ENCODE measurements at places on chromosomes 11 and 22.

GRCh38 chr11:8786933-8787332 lies 104.3 kb downstream of the RPL27A start:
- DNase-seq, result no peak

DNA sequence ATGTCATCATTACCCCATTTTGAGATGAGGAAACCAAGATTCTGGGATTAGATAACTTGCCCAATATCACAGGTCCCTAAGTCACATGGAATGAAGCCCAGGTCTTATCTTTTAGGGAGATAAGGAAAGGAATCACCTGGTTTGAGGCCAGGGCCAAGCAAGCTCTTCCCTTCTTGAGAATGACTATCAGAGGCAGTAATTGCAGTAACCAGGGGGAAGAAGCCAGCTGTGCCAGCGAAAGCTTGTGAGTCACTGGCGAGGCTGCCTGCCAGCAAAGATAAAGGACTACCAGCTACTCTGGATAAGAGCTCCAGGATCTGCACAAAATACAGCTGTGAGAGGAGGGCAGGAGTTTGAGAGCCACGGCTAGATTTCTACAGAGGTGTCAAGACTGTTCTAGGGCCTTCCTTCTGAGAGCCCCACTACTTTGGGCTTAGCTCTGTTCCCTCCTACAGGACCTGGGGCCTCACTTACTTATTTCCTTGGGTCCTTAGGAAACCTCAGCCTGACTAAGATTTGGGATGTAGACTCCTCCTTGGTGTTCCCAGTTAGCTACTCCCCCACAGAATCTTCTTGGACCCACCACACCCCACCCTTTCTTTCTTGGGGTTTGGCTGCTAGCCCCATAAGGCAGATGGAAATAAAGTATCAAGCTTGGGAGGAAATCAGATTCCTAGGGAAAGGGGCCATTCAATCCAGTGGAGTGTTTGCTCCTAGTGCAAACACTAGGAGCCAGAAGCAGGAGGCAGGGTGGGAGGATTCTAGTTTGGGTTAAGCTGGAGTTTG lies 9.7 kb upstream of the CCKBR start:
- DNase-seq, result no peak

GRCh38 chr11:72962084-72962483 lies 147.9 kb downstream of the ATG16L2 start:
- DNase-seq, result no peak

- DNase-seq, result no peak
Measured at GRCh38 chr11:65069217-65069616, 10.9 kb upstream of the NAALADL1 start.

DNA sequence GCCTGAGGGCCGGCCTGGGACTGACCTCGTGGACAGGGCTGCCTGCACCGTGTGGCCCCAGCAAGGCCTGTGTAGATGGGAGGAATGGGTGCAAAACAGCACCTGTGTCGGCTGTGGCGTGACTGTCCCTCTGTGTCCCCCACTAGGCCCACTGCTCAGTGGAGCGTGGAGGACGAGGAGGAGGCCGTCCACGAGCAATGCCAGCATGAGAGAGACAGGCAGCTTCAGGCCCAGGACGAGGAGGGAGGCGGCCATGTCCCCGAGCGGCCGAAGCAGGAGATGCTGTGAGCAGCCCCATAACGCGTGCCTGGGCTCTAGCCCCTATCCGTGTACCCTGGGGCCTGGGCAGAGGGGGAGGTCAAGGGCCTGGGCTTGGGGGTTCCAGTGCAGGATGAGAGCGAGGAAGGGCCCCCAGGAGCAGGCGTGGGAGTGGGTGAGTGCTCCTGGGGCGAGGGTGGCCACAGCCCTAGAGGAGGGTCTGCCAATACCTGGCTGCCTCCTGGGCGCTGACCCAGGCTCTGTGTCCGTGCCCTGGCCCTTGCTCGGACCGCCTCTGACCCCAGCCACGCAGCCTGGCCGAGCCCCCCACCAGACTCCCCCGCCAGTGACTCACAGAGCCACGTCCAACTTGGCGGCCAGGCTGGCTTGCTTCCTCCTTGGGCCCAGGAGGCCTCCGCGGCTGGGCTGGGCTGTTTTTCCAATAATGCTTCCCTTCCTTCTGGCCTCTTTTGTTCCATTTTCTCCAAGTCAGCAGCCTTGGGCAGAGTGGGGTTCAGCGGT lies 11.6 kb downstream of the PRR33 start:
- DNase-seq, result no peak

- DNase-seq, result no peak
Measured at GRCh38 chr11:390175-390574, 3.8 kb upstream of the PKP3 start.

- DNase-seq, result no peak
Measured at GRCh38 chr22:48424201-48424627, 1403.5 kb downstream of the BRD1 start.

DNA sequence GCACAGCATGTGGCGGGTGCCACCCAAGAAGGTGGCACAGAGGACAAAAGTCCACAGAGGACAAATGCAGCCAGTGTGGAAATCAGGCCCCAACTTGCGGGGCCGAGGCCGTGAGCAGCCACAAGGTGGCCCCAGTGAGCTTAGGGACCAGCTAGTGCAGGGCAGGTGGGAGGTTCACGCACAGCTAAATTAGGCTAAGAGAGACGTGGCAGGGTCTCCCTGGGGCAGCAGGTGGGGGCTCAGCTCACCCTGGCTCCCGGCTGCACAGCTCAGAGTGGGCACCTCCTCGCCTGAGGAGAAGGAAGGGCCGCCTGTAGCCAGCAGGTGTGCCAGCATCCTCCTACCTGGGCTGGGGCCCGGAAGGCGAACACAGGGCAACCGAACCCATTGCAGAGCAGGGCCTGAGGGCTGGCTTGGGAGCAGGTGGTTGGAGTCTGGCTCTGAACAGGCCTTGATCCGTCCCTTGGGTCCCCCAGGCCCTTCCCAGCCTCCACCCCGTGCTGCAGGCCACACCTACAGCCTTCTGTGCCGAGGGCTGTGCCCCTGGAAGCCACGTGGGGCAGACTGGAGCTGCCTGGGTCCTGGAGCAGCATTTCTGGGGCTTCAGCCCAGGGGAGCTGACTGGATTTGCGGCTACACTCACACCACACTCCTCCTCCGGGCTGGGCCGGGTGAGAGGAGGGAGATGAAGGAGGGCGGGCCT lies 26.1 kb upstream of the CELSR1 start:
- DNase-seq, result peak; percentile 75

GRCh38 chr22:42885446-42885845 lies 28.4 kb upstream of the ARFGAP3 start:
- DNase-seq, result no peak

DNA sequence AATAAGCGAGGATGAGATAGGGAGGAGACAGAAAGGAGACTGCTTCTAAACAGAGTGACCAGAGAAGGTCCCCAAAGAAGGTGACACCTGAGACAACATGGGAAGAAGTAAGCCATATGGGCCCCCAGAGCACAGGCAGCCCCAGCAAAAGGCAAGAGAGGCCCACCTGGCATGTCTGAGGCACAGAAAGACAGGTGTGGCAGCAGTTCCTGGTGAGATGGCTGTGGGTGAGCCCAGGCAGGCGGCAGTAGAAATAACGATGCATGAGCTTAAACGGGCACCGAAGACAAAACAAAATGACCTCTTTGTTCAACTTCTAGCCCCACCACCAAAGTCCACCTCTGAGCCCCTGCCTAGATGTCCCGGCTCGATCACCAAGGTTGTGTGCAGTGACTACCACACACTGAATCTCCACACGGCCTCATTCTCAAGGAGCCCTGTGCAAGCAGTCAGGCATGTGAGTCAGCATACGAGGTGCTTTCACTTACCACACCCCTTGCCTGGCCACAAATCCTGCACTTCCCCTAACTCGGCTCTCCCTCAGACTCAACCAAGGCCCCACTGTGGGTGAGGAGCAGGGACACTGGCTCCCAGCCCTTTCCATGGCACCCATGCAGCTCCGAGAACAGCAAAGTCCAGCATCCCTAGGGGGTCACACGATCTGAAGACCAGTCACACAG lies 77.6 kb downstream of the PACSIN2 start:
- DNase-seq, result no peak

- DNase-seq, result no peak
Measured at GRCh38 chr11:121652971-121653370, 200.2 kb upstream of the SORL1-AS1 start.

- DNase-seq, result no peak
Measured at GRCh38 chr22:43242627-43243026, 55.7 kb upstream of the TTLL12 start.

- no peak for DNase-seq
Measured at GRCh38 chr22:37961062-37961461, 7.6 kb downstream of the POLR2F start.

GRCh38 chr22:41661088-41661487 lies 27.6 kb downstream of the SNU13 start:
- DNase-seq, result no peak

DNA sequence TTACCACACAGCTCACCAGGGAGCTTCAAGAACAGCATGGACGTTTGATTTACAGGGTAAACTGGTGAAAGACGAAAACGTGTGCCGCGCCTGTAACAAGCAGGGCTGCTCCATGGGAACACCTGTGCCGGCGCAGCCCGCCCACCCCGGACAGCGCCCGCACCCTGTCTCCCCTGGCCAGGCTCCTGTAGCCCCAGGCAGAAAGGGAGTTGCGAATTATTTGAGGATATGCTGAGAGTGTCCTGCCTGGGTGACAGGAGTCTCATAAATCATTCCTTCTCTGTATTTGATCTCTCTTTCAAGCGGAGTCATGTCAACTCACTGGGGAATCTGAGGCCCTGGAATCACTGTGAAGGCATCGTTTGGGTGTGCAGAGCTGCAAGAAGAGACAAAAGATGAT lies 804.3 kb downstream of the OPCML start:
- DNase-seq, result no peak

GRCh38 chr22:21714786-21715185 lies 20.8 kb downstream of the YPEL1 start:
- DNase-seq, result no peak

GRCh38 chr11:96340555-96340885 lies 2.5 kb downstream of the MAML2 start:
- DNase-seq, result no peak

GRCh38 chr11:117017456-117017855 lies 80.8 kb downstream of the SIK3 start:
- no peak for DNase-seq

- no peak for DNase-seq
Measured at GRCh38 chr22:45720839-45721378, 49.3 kb downstream of the ATXN10 start.

DNA sequence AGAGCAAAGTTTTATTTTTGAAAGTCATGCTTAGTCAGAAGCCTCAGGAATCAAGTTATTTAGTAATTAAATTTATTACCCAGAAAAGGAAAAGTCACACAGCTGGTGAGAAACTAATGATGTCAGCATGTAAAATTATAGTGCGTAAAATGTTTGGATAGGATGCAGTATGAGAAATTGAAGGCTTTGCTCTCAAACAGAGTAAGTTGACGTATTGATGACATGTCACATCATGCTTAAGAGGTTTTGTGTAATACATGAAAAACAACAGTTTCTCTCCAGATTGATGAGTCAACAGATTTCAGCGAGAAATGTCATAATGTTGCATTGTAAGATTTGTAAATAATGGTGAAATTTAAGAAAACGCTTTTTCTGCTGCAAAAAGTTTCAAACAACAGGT lies 769.8 kb downstream of the METTL15 start:
- no peak for DNase-seq

- DNase-seq, result no peak
Measured at GRCh38 chr22:47632701-47633100, 870.3 kb downstream of the TBC1D22A start.

DNA sequence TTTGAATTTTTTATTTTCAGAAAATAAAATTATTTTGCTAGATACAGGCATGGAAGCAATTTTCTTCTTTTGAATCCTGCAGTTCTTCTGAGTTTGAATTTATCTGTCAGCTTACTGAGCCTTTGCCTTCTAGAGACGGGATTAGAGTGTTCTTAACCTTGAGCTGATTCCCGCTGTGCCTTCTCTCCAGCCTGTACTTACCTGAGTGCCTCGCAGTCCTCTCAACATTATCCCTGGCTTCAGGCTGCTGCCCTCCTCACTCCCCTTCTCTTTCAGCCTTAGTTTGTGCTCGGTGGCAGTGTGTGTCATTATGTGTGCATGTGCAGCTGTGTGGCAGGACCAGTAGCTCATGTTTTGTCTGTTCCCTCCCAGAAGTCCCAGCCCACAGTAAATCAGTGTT lies 24.3 kb downstream of the OSBP2 start:
- no peak for DNase-seq

GRCh38 chr11:112778877-112779266 lies 182.3 kb upstream of the NCAM1 start:
- no peak for DNase-seq

DNA sequence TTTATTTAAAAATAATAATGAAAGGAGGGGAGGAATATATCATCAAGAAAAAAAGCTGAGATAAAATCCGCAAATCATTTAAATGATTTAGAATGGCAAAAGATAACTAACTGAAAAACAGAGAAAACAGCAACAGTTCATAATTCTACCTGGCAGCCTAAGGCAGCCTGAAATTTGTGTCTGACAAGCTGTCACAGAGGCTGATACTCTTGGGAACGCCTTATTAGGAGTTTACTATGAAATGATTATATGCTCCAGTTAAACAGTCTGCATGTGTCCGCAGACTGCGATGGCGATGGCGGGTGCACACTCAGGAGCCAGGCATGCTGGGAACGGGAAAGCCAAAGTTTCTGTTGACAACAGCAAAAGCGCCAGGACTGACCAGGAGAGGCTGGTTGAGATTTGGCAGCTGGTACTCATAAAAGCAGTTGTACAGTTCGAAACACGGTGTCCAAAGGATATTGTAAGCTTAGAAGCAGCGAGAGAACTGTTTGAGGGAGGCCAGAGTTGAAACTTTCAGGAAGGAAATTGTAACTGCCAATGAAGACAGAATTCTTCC lies 172.9 kb upstream of the MPPED2 start:
- no peak for DNase-seq

- no peak for DNase-seq
Measured at GRCh38 chr11:92300876-92301275, 76.3 kb downstream of the FAT3 start.

GRCh38 chr11:62953811-62954210 lies 31.0 kb downstream of the SLC22A6 start:
- DNase-seq, result no peak

- DNase-seq, result no peak
Measured at GRCh38 chr22:24011735-24012068, 598 bp downstream of the CABIN1 start.

DNA sequence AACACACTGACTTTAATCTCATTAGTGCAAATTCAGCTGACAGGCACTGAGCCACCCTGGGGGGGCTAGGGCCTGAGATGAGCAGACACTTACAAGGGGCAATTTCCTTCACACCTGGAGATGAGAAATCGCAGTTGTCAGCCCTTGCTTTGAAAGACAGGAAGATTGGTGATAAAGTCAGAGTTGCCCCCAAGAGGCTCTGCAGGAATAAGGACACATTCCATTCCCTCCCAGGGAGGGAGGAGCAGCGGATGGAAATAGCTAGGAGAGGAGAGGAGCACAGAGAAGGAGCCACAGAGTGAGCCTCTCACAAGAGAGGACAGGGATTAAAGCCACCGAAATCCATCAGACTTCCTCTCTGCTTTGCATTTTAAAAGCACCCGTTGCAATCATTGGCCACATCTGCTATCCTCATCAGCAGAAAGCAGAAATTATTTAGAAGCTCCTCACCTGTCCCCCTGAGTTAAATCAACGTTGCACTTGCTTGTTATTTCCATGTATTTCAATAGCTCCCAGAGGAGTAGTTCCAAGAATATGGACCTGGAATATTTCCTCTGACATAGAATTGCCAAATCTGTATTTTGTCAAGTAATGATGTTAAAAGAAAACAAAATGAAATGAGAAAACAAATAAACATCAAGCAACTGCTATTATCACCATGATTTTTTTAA lies 213.7 kb downstream of the BARX2 start:
- DNase-seq, result no peak

- DNase-seq, result no peak
Measured at GRCh38 chr11:30902929-30903328, 316.8 kb upstream of the MPPED2 start.

- no peak for DNase-seq
Measured at GRCh38 chr11:7596975-7597391, 76.3 kb downstream of the CYB5R2 start.

All from T-cell (primary cell).